HT1080 (cell line): ENCODE measurements at places on chromosomes 6 and 20.
A peak's percentile ranks its signal among the peaks of the same experiment; 100 is the strongest.

DNA sequence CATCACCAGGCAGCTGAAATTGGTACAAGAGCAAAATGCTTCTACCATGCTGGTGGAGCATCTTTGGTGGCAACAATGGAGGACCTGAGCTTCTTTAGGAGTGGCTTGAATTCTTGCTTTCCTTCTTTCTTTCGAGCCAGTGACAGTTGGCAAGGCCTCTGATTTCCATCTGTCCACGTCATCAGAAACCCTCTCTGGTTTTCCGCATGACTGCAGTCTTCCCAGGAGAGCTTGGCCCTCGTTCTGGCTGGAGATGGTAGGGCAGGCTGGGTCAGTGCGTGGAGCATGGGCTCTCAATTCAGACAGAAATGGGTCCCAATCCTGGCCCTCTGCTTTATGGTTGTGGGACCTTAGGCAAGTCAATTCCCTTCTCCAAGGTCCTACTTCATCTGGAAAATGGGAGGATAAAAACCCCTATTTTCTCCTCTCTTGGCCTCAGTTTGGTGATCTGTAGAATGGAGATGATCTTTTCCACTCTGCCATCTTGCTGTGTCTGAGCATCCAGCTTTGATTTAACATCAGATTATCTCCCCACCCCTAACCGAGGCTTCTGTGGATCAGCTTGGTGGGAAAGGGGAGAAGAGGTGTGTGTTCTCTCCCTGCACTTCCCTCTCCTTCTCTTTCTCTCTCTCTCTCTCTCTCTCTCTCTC, 3.6 kb upstream of the BPIFB1 start:
- DNase-seq = no peak

DNA sequence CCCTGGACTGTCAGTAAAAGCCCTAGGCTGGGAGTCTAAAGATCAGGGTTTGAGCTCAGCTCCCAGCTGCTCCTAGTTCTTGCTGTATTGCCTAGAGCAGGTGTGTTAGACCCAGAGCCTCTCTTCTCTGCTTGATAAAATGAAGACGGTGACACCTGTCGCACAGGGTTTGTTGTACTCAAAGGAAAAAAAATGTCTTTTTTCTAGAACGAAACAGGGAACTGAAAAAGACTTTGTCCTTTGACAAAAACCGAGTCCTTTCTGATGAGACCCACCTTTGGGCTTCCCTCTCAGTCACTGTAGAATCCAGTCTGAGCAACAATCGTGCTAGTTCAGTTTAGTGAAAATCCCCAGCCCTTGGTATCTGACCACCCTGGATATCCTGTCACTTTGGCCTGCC, 102.1 kb upstream of the LAMP5 start:
- no peak for DNase-seq

- peak; percentile 90 for DNase-seq
Observed at GRCh38 chr6:145669627-145670034, 65.7 kb downstream of the EPM2A start.

GRCh38 chr6:127738423-127738822, 161.4 kb downstream of the C6orf58 start:
- DNase-seq = no peak

DNA sequence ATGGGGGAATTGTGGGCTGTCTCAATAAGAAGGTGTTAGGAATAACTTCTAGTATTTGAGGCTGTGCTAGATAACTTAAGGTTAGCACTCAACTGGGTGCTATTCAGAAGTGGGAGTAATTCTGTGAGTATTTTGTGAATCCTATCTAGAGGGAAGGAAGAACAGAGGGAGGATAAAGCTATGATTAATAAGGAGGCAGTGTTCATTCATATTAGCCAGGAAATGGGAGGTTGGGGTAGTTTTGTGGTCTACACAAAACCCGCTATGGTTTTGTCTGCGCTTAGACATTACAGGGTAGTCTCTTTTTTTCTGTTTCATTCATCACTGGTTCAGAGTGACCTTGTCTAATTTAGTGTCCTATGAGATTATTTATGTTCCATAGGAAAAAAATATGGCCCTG, 341.0 kb downstream of the ARHGAP18 start:
- DNase-seq = no peak

- no peak for DNase-seq
Observed at GRCh38 chr20:53712212-53712977, 118.8 kb upstream of the ZNF217 start.

- peak; percentile 70 for DNase-seq
Observed at GRCh38 chr6:29992807-29993206, 50.5 kb downstream of the HLA-A start.

DNA sequence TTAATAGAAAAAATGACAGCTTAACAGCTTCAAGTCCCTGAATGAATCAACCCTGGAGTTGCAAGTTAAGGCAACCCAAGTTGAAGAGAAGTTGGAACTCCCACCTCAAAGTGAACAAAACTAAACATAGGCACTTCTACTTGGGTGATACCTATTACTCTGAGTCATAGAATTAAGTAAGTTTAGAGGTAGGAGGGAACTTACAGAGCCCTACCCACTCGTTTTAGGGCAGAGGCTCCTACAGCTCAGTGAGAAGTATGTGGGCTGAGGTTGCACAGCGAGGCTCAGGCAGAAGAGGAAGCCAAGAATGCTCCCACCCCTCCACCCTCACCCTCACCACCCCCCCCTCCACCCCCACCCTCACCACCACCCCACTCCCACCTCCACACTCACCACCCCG, 42.2 kb downstream of the NFATC2 start:
- DNase-seq = no peak

DNA sequence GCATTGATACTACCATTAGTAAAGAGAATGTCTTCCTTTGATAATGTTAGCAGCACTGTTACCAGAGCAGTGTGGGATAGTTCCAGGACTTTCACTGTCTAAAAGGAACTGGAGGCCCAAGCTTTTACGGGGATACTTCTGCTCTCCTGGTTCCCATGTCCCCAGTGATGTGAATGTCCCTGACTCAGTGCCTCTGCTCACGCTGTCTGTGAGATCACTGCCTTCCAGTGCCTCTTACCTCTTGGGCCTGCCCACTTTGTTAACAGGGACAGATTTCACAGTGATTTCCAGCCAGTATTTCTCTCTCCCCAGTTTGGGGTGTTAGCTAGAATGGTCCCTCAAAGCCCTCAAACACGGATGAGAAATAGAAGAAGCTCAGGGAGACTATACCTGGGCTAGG, 14.4 kb downstream of the PTPRA start:
- DNase-seq = no peak
